ENCODE measurements at places on chromosomes 12 and 14.

DNA sequence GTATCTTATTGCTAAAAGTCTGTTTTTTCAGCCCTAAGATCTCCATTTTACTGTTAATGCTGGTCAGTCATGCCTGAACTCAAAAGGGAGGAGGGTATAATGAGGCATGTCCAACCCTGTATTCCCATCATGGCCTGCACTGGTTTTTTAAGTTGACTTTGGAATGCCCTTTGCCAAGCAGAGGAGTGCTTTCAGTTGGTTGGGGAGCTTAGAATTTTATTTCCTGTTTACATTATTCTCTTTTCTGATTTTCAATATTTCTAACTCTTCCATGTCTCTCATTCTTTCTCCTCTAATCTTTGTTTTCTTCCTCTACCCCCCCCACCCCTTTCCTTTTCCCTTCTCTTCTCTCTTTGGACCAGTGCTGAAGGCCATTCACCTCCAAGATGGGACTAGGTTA lies 4.9 kb upstream of the DHRS2 start:
- DNase-seq = no peak

- no peak for DNase-seq
These were observed 2.1 kb downstream of the GMFB start for GRCh38 chr14:54486685-54487084.

DNA sequence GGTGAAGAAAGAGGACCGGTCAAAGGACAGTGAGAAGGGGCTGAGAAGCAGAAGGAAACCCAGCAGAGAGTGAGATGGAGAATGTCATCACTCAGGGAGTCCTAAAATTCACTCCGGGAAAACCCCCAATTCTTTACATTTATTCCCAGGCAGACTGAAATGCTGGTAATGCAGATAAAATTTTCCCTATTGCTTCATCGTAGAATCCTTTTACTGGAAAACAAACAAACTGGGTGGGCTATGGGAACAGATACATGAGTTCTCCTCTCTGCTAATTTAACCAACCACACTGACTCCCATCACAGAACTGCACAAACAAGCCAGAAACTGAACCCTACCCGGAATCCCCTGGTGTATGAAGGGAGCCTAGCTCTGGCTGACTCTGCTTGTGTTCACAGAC lies 20.9 kb downstream of the HEBP1 start:
- DNase-seq = no peak

GRCh38 chr14:36519431-36520321 lies at the start of gene NKX2-1:
Gene NKX2-1, minus strand, starts transcription at chr14:36520232. Its CDS starts 103 bp downstream, at chr14:36520129.
- no peak for DNase-seq

DNA sequence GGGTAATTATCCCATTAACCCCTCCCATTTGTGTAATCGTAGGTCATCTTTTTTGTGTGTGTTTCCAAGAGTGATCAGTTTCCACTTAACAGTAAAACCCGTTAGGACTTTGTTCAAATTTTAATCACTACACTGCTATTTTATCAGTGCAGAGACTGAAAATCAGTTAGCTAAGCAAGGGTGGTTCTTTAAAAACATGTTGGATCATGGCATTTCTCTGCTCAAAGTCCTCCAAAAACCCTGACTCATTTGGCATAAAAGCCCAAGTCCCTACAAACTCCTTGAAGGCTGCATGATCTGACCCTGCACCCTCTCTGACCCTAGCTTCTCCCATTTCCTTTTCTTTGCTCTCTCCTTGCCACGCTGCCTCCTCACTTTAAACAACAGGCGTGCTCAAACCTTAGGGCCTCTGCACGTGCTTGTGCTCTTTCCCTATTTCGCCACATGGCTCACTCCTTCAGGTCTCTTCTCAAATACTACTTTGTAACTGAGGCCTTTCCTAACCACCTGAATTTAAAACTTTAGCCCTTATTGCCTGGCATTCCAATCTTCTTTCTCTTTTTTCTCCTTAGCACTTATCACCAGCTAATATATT lies 13.2 kb upstream of the OVCH1 start:
- no peak for DNase-seq

DNA sequence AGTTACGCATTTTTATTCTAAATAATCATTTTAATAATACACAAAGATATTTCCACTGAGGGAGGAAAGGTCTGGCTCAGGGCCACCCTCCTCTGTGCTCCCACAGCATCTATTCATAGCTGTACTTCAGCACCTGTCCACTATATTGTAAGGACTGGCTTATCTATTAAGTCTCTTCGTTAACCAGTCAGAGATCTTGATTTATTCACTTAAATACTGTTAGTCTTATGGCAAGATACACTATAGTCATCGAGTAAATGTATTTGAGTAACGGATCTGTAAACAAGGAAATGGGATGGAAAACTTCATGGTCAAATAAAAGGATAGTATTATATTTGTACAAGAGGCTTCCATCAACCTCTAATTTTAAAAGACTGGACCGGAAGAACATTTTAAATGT lies 54.6 kb downstream of the SPTLC2 start:
- no peak for DNase-seq

- no peak for DNase-seq
These were observed 63.3 kb downstream of the PPP1R12A start for GRCh38 chr12:79871621-79872020.

GRCh38 chr12:79596719-79597350 lies 93.9 kb downstream of the PAWR start:
- DNase-seq = no peak

- DNase-seq = no peak
These were observed 75.9 kb downstream of the DACT1 start for GRCh38 chr14:58713677-58714076.
